Fibroblast of skin of back (primary cell): ENCODE measurements at places on chromosomes 3 and 15.

DNA sequence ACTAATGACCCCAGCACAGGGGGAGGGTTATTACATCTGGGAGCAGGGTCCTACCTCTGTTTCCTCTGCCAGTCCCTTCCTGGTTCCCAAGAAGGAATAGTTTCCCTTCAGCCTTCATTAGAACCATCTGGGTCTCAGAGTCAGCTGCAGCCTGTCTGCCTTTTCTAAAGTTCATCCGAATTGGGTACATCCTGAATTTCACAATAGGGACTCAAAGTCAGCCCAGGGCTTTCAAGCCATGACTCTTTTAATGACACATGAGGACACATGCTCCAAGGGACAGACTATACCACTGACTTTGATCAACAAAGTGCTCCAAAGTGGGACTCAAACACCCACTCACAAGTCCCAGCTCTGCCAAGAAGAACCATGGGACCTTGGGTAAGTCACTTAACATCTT, 12.7 kb upstream of the CRABP1 start:
- no peak for DNase-seq

- DNase-seq = no peak
Measured at GRCh38 chr3:129312021-129312639, 33.5 kb downstream of the HMCES start.

- DNase-seq = no peak
Measured at GRCh38 chr15:57376696-57377477, 582 bp downstream of the CGNL1 start.

GRCh38 chr15:31160297-31160696, 58.8 kb upstream of the TRPM1 start:
- DNase-seq = no peak

GRCh38 chr3:188947401-188948280, 224.1 kb upstream of the TPRG1 start:
- DNase-seq = peak; percentile 88

DNA sequence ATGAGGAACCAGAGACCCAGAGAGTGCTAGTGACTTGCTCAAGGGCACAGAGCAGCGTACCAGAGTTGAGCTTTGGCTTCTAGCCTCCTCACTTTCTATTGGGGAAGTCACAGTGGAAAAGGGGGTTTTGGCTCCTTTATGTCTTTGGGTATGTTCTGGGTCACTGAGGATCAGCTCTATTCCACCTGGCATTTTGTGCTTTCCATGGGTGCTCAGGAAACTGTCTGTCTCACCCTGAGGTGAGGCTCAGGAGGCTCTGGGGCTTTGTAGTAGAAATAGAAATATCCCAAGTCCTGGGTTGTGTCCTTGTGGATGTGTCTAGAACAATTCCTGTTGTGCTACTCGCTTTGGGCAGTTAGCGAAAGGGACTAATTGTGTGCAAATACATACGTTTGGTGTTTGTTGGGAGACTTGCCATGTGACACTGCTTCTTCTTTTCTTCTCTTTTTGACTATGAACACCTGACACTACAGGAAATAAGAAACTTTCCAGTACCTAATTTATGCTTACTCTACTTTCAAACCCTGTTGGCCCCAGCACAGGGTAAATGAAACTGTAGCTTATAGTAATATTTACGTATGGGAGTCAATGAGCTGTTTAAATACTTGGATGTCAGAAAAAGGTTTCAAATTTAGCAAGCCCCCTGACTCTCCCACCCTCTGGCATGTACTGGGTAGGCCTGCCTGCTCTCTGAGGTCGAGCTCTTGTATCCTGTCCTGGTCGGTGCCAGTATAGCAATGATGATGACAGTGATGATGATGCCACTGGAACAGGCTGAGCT, 35.6 kb downstream of the SMAD3 start:
- DNase-seq = no peak

DNA sequence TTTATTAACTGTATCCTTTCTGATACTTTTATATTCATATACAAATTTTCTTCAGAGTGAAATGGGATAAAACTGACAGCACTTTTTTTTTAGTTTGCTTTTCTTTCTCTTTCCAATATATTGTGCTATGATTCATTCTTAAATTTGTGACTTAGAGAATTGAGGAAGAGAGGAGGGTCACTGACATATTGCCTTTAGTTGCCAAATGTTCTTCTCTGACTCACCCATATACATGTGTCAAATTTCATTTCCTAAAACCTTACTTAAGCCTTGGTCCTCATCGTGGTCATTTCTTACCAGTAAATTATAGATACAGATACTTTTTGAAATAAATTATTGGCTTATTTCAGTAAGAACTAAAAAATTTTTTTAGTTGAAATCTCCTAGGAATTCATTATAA, 53.9 kb downstream of the CLASP2 start:
- peak; percentile 84 for DNase-seq

- no peak for DNase-seq
Measured at GRCh38 chr15:74383286-74383685, 15.8 kb upstream of the CYP11A1 start.

- DNase-seq = no peak
Measured at GRCh38 chr15:90099072-90099867, 3.0 kb downstream of the IDH2 start.

DNA sequence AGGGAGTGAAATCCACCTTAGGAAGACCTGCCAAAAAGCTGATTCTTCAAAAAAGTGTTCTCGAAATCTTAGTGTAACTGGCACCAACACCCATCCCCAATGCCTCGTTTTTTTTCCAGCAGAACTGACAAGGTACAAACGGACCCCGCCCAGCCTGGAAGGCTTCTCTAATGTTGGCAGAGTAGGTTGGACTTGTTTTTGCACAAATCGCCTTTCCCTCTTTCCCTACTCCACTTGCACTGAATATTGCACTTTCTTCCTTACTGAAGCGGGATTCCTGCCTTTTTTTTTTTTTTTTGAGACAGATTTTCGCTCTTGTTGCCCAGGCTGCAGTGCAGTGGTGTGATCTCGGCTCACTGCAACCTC, 544 bp upstream of the TIMMDC1 start:
- DNase-seq = peak; percentile 7

GRCh38 chr3:11154036-11154952, at the start of gene HRH1:
Gene HRH1 (plus strand): TSS chr3:11154493. CDS start chr3:11259038, 104,545 bp downstream.
- peak; percentile 35 for DNase-seq

DNA sequence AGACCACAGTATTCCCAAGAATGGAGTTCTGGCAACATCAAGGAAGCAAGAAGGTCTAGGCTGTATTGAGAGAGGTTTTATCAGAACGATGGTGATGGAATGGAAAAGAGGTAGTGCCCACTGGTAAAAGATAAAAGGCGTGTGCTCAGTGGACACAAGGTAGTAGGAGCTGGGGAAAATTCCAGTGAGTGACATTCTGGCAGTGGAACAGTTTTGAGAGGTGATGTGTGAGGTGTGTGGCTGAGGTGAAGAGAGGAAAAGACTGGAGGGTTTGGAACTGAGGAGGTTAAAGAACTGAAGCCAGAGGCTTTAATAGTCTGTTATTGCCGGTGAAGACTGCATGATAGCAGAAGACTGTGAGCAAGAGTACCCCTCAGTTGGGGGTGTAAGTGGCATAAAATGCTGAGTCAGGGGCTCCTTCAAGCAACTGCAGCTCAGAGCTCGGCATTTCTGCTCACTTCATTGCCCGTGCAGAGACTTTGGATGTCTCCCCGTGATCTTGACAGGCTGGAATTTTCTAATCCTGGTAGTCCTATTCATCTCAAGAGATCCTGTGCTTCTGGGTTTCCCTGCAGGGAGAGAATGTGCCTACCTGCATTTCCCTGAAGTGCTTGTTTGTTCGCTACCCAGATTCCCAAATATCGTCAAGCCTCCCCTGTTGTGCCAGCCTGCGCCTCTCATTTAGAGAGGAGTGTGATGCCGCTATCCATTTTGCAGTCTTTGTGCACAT, 191.0 kb downstream of the SATB1 start:
- no peak for DNase-seq

GRCh38 chr3:159828542-159828943, 160.1 kb upstream of the IL12A start:
- peak; percentile 59 for DNase-seq

GRCh38 chr3:150370122-150370602, 37.9 kb upstream of the TSC22D2 start:
- peak; percentile 99 for DNase-seq

DNA sequence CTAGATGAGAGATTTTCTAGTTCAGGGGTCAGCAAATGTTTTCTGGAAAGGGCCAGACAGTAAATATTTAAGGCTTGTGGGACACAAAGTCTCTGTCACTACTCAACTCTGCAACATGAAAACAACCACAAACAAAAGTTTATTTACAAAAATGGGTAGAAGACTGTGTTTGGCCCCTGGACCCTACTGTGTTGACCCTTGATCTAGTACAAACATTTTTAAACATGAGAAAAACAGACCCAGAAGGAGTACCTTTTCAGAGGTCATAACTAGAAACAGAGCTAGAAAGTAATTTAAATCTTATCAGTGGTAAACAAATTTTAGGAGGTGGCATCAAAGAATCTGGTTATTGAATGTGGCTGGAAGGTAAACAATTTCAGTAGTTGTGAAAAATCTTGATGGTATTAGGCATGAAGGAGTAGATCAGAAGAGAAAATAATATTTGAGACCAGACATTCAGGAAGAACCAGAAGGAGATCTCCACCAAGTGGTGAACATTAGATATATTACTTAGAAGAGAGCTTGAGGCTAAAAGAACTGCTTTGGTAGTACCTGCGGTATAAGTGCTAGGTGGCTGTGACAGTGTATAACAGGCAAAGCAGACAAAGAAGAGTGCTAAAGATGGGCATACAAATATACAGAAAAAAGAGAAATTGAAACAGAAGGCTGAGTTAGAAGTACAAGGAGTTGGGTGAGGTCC, 101.7 kb downstream of the NR1I2 start:
- DNase-seq = no peak

DNA sequence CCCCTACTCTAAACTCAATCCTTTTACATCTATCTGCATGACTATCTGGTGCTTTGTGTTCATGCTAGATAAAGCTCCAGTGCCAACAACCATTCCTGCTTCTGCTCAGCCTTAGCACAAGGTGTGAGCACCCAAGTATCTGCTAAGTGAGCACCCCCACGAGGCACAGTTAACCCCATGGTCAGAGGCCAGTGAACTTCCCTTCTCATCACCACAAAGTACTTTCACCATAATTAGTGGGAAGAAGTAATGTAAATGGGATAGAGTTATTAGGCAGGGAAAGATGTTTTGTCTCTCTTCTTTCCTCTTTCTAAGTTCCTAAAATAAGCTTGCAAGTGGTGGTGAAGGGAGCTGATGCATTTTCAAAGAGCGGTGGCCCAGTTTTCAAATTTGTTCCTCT, 96.4 kb downstream of the ANO10 start:
- DNase-seq = no peak

DNA sequence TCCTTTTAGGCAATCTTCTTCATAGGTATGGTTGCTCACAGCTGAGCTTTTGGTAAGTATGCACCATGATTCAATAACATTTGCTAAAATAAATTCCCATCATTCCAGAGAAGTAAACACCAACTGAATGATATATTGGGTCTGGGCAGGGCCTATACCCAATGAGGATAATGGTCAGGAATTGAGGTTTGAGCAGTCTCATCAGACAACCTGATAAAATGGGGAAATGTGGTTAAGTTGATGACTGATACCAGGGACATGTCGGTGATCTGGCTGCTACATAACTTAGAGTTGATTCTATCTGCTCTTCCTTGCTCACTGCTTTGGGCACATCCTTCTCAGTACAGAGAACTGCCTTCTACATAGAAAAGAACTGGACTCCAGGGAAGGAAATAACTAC, 92.9 kb downstream of the GPR156 start:
- peak; percentile 31 for DNase-seq

DNA sequence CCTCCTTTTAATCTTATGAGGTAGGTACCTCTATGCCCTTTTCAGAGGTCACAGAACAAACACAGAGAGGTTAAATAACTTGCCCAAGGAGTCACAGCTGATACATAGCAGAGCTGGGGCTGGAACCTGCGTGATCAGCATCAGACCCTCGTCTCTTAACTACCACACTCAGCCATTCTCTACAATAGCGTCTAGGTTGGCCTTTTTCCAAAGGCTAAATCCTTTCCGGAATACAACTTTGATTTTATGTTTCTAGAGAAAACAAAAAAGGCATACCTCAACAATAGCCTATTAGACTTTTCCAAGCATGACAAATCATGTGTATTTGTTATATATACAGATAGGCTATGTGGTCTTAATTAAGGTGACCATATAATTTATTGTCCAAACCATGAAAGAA, 187.2 kb downstream of the RORA start:
- DNase-seq = no peak

- DNase-seq = no peak
Measured at GRCh38 chr3:153090973-153091372, 71.1 kb upstream of the RAP2B start.

DNA sequence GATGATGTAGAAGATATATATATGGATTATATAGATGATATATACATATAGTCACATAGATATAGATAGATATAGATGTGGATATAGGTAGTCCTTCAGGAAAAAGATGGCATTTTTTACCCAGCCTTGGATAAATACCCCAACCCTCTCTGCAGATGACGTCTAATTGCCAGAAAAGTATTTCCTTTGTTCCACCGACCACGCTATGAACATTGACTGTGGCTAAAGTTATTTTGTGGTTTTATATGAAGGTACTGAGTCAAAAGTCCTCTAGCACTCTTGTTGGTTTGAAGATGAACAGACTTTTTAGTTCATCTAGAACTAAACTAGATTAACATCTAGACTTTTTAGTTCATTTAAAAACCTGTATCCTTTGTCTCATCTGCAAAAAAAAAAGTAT, 207.7 kb downstream of the PLOD2 start:
- peak; percentile 37 for DNase-seq

DNA sequence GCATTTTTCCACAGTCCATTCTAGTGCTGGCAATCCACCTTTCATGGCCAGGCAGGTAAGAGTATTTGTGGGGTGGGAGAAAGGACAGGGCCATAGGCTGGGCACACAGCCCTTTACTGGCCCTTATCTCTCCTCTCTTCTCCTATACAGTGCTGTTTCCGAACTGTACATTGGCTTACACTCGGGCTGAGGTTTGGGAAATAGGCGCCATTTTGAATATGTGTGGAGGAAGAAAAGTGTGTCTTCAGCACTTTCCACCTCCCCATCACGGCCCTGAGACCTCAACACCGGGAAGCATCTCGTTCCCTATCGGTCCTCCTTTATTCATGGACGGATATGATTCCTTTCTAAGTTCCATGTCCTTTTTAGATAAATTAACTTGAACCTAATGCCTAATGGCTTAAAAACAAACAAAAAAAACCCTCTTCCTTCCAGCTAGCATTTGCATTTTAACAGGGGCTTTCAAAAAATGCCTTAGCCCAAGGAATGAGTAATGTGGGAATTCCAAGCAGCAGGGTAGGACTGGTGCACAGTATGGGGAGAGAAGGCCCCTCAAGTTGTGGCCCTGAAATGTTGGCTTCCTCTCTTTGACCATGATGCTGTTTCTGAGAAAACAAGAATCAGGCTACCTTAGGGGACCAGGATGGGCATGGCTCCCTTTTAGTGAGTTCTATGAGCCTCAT, 24.5 kb downstream of the CD86 start:
- no peak for DNase-seq

- peak; percentile 91 for DNase-seq
Measured at GRCh38 chr15:40754883-40755811, at the start of gene RMDN3. Gene RMDN3 (minus strand): TSS chr15:40755254. CDS start chr15:40754783, 471 bp downstream.

- no peak for DNase-seq
Measured at GRCh38 chr3:64140651-64141050, 84.6 kb downstream of the PRICKLE2 start.
